ENCODE measurements at places on chromosomes 16 and 17.

- no peak for DNase-seq
Measured at GRCh38 chr17:46736100-46736499, 82.4 kb downstream of the WNT3 start.

GRCh38 chr16:56771558-56772279 lies 41.8 kb downstream of the NUP93 start:
- no peak for DNase-seq

DNA sequence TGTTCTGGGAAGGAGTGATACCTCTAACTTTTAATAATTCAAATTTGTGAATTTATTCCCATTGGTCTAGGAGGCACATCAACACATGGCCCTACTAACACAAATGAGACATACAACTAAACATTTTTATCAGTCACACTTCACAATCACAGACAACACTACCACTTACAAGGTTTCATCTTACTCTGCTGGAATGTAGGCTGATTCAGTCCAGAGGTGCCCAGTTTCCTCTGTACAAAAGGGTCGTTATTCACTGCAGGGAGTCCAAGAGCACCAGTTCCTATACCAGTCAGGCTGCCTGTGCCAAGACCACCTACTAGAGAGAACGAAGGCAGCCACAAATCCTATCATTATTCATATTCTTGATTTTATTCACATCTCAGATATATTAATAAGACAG lies 41.4 kb downstream of the SETD6 start:
- DNase-seq: no peak

DNA sequence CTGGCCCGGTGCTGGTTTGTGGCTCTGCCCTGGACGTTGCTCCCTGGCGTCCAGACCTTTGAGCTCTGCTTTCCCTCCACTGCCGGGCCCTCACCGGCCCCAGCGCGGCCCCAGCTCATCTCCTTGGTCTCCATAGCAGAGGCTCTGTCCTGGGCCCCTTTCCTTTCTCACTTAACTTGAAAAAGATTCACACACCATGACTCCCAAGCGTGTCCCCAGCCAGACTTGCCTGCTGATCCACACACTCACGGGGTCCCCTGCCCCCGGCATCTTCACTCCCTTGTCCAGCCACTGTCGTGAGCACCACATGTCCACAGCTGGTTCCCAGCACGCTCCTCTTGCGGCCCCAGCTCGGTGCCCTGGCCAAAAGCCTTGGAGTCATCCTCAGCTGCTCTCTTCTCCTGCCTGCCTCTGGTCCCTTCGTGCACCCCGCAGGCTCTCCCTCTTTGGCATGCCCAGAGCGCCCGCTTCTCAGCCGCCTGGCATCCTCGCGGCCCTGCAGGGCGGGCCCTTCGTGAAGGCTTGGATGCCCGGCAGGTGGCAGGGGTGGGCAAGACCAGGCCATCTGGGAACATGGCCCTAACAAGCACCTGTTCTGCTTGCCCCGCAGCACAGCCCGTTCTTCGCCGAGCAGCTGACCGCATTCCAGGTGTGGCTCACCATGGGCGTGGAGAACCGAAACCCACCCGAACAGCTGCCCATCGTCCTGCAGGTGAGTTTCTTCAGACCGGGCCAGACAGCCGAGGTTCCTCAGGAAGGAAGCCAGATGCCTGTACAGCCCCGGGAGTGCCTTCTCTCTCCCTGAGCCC lies 145.6 kb upstream of the CHMP6 start:
- no peak for DNase-seq

GRCh38 chr16:51615141-51615540 lies 464.1 kb upstream of the SALL1 start:
- DNase-seq: no peak

- no peak for DNase-seq
Measured at GRCh38 chr16:14202697-14203096, 131.6 kb downstream of the MRTFB start.

- DNase-seq: peak; percentile 25
Measured at GRCh38 chr17:413706-414380, 61.2 kb upstream of the RPH3AL start.

DNA sequence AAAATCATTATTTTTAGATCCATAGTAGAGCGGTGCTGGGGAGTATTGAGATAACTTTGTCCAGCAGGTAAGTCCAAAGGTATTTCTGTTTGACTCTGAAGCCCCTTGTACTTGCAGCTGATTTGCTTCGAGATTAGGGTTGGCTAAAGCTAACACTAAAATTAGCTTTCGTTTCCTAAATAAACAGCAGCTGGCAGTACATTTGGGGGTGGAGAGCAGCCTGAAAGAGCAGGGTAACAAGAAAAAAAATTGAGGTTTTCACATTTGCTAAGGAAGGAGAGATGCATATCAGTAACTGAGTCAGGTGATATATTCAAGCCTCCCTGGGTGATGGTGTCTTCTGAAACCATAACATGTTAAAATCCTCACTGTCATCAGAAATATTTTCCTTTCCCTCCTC lies 37.4 kb upstream of the TMC5 start:
- no peak for DNase-seq

DNA sequence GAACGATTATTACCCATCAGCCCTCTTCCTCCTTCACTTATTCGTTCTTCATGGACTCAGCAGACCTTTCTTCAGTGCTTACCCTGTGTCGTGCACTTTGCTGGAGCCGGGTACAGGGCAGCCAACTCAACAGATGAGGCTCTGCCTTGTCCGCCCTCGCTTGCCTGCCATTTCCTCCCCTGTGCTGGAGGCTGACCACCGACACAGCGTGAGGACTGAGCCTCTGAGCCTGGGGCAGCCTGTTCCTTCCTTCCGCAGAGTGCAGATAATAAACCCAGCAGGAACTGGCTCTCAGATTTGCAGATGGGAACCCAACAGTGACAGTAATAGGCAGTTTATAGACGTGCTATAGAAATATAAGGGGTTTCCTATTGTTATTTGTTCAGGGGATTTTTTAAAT lies 7.0 kb upstream of the SLC39A11 start:
- no peak for DNase-seq

DNA sequence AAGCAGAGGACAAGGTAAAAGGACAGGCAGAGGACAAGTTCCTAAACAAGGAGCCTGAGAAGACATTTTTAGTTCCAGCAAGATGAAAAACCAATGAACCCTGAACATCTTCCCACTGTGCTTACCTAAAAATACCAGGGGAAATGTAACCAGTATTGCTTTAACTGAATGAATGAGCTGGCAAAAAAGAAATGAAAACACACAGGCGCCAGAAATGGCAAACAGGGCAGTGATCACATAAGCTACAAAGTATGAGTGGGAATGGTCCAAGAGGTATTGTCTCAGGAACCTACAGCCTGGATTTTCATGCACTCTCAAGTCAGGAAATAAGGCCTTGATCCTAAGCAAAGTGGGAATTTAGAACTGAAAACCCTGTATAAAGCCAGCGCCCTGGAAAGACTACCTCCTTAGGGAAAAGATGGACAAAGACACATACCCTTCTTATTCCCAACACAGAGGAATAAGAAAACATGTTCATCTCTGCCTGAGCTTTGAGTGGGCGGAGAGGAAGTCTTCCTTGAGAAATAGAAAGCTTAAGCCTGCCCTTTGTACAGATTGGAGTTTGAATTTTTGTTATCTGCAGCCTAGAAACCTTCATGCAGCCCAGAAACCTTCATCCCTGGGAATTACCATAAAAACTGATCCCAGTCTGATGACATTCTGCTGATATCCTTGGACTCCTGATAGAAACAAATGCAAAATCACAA lies 2.1 kb downstream of the CMTM2 start:
- DNase-seq: no peak

- no peak for DNase-seq
Measured at GRCh38 chr17:58339755-58340404, 11.3 kb upstream of the TSPOAP1 start.

GRCh38 chr16:77408607-77409006 lies 26.2 kb downstream of the ADAMTS18 start:
- DNase-seq: no peak

GRCh38 chr17:55284001-55284884 lies 19.5 kb downstream of the HLF start:
- DNase-seq: no peak

DNA sequence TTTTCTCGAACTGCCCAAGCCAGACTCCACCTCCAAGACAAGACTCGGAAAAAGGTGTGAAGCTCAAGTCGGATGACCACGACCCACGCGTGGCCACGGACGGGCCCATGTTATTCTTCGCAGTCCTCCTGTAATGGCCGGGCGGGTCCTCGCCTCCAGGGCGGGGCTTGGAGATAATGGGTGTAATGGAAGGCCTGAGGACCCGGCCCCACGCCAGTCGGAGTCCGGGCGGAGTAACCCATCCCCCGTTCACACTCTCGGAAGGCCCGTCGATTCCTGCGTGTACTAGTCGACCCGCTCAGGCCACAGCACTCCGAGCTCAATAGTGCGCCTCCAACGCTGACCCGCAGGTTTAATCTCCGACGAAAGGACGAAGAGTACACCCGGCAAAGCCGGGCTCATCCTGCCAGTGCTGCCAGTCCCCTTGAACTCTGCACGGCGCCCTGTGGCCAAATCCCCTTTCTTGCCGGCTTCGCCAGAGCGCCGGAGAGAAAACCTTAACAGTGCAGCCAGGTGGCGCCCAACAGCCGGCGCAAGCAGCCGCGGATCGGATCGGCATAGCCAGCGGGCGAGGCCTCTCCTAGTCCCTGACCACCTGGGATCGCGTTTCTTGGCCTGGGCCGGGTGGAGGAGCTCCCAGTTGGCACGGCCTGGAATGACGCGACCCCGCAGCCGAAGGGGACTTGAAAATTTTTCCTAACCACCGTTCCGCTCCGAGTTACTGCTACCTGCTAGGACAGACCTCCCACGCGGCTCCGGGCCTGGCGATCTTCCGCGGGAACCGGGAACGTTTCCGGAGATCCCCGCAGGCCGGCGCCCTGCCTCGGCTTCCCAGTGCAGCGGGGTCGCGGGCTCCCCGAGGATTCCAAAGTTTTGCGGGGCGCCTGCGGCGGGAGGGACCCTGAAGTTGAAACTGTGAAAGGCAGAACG lies 762.0 kb downstream of the KCNJ18 start:
- DNase-seq: no peak
